Stimulated activated CD4-positive, alpha-beta T cell treated with anti-CD3 and anti-CD28 coated beads, TNF-alpha, amount 100 ng/mL, for 1 hour (primary cell): ENCODE measurements at places on chromosomes 16 and 17.

- no peak for DNase-seq
Measured at GRCh38 chr16:26791169-26791568, 275.6 kb upstream of the C16orf82 start.

DNA sequence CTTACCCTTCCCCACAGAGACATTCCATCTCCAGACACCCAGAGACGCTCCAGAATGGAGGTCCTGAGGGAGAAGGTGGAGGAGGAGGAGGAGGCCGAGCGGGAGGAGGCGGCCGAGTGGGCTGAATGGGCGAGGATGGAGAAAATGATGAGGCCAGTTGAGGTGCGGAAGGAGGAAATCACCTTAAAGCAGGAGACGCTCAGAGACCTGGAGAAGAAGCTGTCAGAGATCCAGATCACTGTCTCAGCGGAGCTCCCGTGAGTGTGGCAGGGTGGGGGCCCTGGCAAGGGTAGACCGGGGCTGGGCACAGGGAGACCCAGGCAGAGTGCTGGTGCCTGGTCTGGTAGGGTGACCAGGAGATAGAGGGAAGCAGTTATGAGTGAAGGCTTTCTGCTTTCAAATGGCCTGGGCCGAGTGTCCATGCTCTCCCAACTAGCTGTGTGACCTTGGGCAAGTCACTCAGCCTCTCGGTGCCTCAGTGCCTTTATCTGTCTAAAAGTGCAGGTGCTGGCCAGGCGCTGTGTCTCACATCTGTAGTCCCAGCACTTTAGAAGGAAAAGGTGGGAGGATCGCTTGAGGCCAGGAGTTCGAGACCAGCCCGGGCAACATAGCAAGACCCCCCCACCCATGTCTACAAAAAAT is 3.4 kb downstream of the DRC7 start:
- no peak for DNase-seq

- DNase-seq: peak; percentile 48
Measured at GRCh38 chr16:3065069-3065741, at the start of gene IL32. Gene IL32 (plus strand): TSS chr16:3065640. CDS start chr16:3065812, 172 bp downstream.

GRCh38 chr17:31156326-31156725 is 61.5 kb downstream of the NF1 start:
- no peak for DNase-seq

- DNase-seq: no peak
Measured at GRCh38 chr16:4847774-4848587, 700 bp downstream of the UBN1 start.

- DNase-seq: no peak
Measured at GRCh38 chr16:74480150-74481029, 59.1 kb upstream of the CLEC18B start.
